Uterus (tissue), 4 donors: ENCODE measurements at places on chromosomes 12 and 14.

DNA sequence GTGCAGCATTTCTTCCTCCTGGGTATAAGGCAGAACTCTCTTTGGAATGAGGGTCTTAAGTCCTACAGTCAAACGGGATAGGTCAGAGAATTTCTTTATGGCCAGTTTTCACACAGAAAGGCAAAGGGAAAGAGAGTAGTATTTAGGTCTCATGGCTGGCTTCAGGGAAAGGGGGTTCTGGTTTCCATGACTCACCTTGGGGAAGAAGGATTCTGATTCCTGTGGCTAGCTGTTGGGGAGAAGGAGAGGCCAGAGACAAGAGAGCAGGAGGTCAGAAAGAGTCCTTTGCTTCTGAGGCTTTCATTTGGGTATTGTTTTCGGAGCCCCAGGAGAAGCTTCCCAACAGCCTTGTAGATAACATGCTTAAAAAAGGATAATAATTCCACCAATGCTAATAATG is 332.5 kb downstream of the NPAS3 start:
- no peak for DNase-seq
- no peak overlapping the region for H3K4me3 ChIP-seq
- no peaks in the 10 kb centered on the region for H3K27me3 ChIP-seq
- no peaks in the 10 kb centered on the region for H3K4me1 ChIP-seq
- H3K27ac ChIP-seq, result no peak overlapping the region
- H3K36me3 ChIP-seq, result no peaks in the 10 kb centered on the region

DNA sequence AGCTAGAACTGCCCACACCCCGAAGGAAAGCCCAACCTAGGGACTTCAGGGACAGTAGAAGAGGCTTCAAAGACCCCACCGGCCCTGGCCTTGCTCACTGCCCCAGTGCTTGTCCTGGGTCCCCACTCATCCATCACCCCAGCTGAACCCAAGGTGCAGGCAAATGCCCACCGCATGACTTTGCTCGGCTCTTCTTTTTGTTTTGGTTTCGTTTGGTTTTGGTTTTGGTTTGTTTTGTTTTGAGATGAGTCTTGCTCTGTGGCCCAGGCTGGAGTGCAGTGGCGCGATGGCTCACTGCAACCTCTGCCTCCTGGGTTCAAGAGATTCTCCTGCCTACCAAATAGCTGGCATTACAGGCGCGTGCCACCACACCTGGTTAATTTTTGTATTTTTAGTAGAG is 9.0 kb downstream of the CCDC85C start:
- H3K27me3 ChIP-seq, result no peaks in the 10 kb centered on the region
- H3K4me3 ChIP-seq, result no peak overlapping the region
- H3K4me1 ChIP-seq, result no peaks in the 10 kb centered on the region
- H3K36me3 ChIP-seq, result no peaks in the 10 kb centered on the region

DNA sequence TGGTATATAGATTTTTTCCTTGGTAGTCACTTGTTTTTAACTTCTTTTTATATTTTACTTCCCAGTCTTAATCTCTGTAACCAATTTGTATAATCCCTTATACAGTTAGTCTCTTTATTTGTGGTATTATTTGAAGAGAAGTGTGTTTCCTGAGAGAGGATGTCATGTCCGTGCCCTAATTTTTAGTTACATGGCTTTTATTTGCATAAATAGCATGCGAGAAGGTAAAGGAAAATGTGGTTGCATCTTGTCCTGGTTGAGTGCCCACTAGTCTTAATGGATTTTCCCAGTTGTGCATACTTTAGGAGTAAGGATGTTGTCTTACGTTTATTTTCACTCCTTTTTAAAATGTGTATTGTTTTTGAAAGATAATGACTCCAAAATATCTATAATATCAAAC is 27.5 kb downstream of the RAP1B start:
- no peaks in the 10 kb centered on the region for H3K4me1 ChIP-seq
- DNase-seq, result no peak
- H3K4me3 ChIP-seq, result no peak overlapping the region
- H3K27me3 ChIP-seq, result no peaks in the 10 kb centered on the region
- no peak overlapping the region for H3K27ac ChIP-seq

DNA sequence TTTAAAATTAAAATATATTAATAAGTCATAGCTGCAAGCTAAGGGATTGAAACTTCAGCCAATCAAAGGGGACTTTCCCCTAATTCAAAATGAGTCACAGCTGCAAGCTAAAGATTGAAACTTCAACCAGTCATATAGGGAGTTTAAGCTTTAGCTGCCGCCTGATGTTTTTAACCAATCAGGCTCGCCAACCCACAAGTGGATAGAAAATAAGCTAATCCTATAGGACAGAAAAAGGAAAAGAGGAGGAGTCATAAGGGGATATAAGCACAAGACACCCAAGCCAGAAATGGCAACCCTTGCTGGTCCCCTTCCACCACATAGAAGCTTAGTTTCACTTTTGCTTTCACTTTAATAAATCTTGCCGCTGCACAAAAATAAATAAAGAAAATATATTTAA is 1154.6 kb downstream of the GALC start:
- no peaks in the 10 kb centered on the region for H3K36me3 ChIP-seq
- H3K27ac ChIP-seq, result no peak overlapping the region
- no peak for DNase-seq
- H3K27me3 ChIP-seq, result no peaks in the 10 kb centered on the region

- no peaks in the 10 kb centered on the region for H3K27me3 ChIP-seq
- no peak for DNase-seq
- H3K36me3 ChIP-seq, result no peaks in the 10 kb centered on the region
Measured at GRCh38 chr12:20047901-20048300, 320.4 kb upstream of the PDE3A start.

GRCh38 chr12:88723219-88723618 is 142.9 kb upstream of the KITLG start:
- DNase-seq, result no peak
- no peaks in the 10 kb centered on the region for H3K36me3 ChIP-seq
- H3K4me3 ChIP-seq, result no peak overlapping the region

GRCh38 chr12:48999371-49000131 is at the start of gene DDN:
DDN (minus strand) TSS chr12:48999375; CDS start chr12:48999287, 88 bp downstream.
- H3K36me3 ChIP-seq, result no peaks in the 10 kb centered on the region
- H3K27ac ChIP-seq, result no peak within 1 kb of the TSS
- no peaks in the 10 kb centered on the region for H3K4me1 ChIP-seq
- H3K27me3 ChIP-seq, result peaks cover 36% of the 10 kb centered on the region
- H3K4me3 ChIP-seq, result peak within 1 kb of the TSS; percentile 30

GRCh38 chr12:15244341-15244740 is 23.1 kb upstream of the RERG start:
- H3K4me1 ChIP-seq, result no peaks in the 10 kb centered on the region
- H3K27me3 ChIP-seq, result no peaks in the 10 kb centered on the region

DNA sequence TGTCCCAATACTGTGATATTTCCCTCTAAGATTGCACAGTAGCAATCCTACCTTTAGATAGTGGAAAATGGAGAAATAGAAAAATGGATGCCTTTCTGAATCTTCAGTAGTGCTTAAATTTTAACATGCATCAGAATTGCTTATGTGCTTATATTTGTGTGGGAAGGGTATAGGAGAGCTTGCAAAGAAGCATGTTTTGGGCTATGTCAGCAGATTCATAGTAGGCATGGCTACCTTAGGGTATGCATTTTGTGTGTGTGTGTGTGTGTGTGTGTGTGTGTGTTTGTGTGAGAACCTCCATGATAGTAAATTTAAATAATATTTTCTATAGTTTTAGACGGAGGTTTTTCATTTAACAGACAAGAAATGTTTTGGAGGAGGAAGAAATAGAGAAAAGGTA is 38.3 kb downstream of the NEUROD4 start:
- no peak overlapping the region for H3K4me3 ChIP-seq
- H3K27me3 ChIP-seq, result no peaks in the 10 kb centered on the region
- no peak for DNase-seq
- no peaks in the 10 kb centered on the region for H3K36me3 ChIP-seq
- H3K27ac ChIP-seq, result no peak overlapping the region

GRCh38 chr12:104846056-104846767 is 111.9 kb downstream of the SLC41A2 start:
- H3K4me1 ChIP-seq, result no peaks in the 10 kb centered on the region
- no peak for DNase-seq
- no peaks in the 10 kb centered on the region for H3K27me3 ChIP-seq
- H3K4me3 ChIP-seq, result no peak overlapping the region

DNA sequence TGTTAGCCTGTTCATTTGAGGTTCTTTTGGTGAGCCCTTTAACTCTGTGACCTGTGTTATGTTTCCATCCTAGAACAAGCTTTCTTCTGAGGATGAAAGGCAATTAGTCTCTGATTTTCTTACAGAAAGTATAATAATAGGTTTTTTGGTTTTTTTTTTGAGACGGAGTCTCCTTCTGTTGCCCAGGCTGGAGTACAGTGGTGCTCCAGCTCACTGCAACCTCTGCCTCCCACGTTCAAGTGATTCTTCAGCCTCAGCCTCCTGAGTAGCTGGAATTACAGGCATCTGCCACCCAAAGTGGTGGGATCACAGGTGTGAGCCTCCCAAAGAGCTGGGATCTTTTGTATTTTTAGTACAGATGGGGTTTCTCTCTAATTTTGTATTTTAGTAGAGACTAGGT is 52.7 kb upstream of the SYNE2 start:
- DNase-seq, result no peak
- H3K27ac ChIP-seq, result peak overlapping the region; percentile 1
- no peaks in the 10 kb centered on the region for H3K4me1 ChIP-seq
- no peak overlapping the region for H3K4me3 ChIP-seq

DNA sequence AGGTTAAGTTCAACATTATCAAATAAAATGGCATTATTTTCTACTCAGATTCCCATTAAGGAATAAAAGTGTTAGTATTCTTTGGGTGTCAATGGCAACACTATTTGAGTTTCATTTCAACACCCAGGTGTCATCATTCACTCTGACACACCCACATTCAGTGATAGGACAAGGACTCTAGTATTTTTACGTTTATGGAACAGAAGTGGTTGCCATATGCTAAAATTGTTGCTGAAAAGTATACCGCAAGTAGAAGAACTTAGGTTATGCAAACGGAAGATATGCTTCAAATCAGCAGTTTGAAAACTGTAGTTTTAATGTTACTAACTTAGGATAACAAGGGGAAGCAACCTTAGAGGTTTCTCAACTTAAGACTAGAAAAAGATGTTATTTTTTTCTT is 20.0 kb upstream of the SGPP1 start:
- no peak for DNase-seq
- H3K36me3 ChIP-seq, result no peaks in the 10 kb centered on the region
- no peak overlapping the region for H3K27ac ChIP-seq
- no peaks in the 10 kb centered on the region for H3K4me1 ChIP-seq
- no peak overlapping the region for H3K4me3 ChIP-seq

DNA sequence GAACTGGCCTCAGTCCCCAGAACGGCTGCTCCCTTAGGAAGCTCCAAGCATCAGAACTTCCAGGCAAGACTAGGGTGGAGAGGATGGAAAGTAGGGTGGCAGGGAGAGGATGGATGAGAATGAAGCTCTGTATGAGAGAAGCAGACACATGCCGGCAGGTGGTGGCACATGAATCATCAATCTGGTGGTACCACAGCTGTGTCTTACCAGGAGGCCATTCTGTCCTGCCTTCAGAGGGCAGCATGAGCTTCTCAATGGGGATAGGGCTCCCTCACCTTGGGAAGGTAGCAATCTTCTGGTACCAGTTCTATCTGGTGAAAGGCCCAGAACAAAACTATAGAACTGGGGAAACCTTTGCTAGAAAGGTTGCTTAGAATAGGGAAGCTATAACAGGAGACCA is 55.4 kb upstream of the PYGL start:
- no peaks in the 10 kb centered on the region for H3K27me3 ChIP-seq
- H3K27ac ChIP-seq, result no peak overlapping the region
- no peak for DNase-seq
- H3K36me3 ChIP-seq, result no peaks in the 10 kb centered on the region
- no peak overlapping the region for H3K4me3 ChIP-seq

DNA sequence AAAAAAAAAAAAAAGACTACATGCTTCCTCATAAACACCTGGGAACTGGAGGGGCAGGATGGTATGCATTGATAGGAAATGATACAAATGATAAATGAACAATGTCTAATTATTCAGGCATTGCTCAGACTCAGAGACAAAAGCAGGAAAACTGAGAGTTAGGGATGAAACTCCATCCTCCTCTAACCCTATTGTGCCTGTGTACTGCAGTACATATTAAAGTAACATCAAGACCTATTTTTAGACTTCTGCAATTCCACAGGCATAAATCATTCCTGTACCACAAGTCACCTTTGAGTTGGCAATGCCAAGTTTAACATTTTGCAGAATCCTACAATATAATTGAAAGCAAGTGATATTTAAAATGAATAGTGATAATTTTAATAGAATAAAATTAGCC is 156.5 kb upstream of the USP15 start:
- H3K27me3 ChIP-seq, result no peaks in the 10 kb centered on the region
- H3K36me3 ChIP-seq, result no peaks in the 10 kb centered on the region
- no peak for DNase-seq
- no peaks in the 10 kb centered on the region for H3K4me1 ChIP-seq
- H3K4me3 ChIP-seq, result no peak overlapping the region
- no peak overlapping the region for H3K27ac ChIP-seq

DNA sequence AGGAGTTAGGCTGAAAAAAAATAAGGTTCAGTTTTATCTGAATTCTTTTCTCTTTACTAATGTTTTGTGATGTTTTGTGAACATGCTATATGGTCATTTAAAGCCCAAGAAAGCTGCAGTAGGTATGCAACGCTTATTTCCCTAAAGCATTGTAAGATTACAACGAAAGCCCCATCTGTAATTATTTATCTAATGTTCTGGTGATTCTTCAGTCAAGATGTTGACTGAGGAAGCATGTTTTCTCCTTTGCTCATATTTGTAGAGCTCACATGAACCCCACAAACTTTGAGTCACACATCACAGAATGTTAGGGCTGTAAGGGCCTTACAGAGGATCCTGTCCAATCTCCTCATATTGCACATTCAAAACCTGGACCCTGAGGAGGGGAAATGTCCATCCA is 3.2 kb upstream of the TUBA1C start:
- H3K27me3 ChIP-seq, result no peaks in the 10 kb centered on the region
- H3K36me3 ChIP-seq, result no peaks in the 10 kb centered on the region
- DNase-seq, result no peak
- H3K27ac ChIP-seq, result no peak overlapping the region
